ENCODE measurements at places on chromosomes 3 and 15.
A peak's percentile ranks its signal among the peaks of the same experiment; 100 is the strongest.

- DNase-seq = no peak
Observed at GRCh38 chr15:70062321-70062956, 35.3 kb downstream of the TLE3 start.

DNA sequence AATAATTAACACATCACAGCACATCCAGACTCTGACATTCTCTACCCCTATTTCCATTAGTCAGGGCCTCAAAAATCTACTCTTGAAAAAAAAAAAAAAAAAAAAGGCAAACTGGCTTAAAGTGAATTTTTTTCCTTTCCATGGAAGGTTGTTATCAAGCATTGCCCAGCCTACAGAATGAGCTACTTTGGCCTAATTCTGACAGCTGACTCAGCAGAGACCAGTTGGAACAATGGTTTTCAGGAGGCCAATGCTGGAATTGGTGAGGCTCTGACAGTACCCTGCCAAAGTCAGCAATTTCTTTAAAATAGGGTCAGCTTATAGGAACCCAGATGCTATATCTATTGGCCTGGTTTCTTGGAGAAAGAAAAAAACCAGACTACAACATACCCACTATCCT lies 454.7 kb downstream of the MAGI1 start:
- no peak for DNase-seq

DNA sequence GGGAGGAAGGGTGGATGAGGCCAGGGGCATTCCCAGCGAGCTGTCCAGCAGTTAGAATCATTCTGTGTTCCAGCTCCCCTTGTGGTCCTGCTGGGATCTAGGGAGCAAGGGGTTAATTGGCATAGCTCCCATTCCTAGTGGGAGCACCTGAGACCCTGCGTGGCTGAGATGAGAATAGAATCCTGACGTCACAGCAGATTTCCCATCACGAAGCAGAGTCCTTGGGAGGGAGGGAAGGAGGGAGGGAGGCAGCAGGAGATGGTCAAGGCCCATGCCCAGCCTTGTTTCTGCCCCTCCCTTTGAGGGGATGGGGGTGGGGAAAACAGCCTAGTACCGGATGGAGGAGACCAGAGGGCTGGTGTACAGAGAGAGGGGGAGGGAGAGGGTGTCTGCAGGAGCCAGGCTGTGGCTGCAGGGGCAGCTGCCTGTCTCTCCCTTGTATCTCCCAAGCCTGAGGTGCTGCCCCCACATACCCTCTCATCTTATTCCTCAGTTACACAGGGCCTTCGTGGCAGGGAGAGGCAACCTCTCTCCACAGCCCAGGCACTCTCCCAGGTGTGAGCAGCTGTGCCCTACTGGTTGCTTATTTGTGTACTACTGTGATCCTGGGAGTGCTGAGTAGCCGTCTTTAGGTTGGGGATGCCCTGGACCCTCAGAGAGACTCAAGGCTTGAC lies 5.4 kb downstream of the TYRO3 start:
- no peak for DNase-seq

GRCh38 chr3:12918231-12918630 lies 76.9 kb upstream of the RPL32 start:
- no peak for DNase-seq

- peak; percentile 66 for DNase-seq
Observed at GRCh38 chr15:66815318-66815717, 113.3 kb downstream of the SMAD6 start.

GRCh38 chr3:149832086-149832485 lies 19.1 kb downstream of the RNF13 start:
- no peak for DNase-seq

DNA sequence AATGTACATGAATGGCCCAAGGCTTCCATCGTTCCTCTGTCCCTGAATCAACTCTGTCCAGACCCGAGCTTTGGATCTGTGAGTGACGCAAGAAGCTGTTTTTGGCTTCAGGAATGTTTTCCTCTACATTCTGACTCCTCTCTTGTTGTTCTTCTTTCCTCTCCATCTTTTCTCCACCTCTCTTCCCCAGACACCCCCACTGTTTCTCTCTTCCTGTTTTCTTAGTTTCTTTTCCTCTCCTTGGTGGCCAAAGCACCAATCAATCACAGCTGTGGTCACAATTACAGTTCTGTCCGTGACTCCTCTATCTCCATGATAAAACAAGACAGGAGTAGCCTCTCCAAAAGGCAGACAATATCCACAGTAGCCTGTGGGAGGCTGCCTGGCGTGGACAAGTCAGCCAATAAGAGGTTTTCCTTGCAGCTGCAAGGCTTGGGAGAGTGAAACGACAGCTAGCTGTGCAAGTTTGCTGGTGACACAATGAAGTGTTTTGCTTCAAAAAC lies 4.9 kb upstream of the TMEM212 start:
- DNase-seq = peak; percentile 52

GRCh38 chr3:108823227-108823626 lies 641 bp downstream of the TRAT1 start:
- DNase-seq = no peak

DNA sequence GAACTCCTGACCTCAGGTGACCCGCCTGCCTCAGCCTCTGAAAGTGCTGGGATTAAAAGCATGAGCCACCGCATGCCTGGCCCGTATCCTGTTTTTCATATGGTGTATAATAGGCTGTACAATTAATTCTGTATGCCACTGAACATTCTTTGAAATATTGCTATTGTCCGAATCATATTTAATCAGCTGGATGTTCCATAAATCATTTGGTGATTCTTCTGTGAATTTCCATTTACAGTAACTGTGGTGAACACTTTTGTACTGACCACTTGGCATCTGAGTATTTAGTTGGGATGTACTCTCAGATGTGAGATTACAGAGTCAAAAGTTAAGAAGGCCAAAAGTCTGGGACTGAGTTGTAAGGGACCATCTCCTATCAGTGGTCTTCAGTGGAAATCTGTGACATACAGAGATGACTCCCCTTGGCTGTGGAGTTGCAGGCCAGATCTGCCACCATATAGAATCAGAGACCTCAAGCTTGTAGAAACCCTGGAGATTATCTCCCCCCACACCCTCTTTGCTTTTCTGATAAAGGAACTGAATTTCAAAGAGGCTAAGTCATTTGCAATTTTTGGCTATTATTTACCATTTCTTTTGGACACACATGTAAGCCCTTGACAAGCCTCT lies 25.7 kb upstream of the DYNC1LI1 start:
- DNase-seq = no peak

DNA sequence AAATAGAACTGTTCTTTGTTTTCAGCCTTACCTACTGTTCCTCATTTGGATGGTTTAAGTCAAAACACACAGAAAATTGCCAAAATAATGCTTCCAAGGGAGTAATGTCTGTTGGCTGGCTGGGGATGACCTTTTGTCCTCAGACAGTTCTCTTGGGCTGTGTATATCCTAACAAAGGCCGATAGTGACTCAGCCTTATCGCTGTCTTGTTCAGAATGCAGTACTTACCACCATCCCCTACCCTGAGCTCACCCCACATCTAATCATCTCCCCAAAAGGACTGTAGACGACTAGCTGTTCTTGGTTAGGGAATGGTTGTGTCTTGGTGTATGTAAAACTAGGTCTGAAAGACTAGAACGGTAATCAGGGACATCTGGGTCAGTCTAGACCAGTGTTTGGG lies 35.0 kb downstream of the RAB11A start:
- DNase-seq = no peak

GRCh38 chr3:135788146-135788545 lies 177.4 kb upstream of the PPP2R3A start:
- no peak for DNase-seq

DNA sequence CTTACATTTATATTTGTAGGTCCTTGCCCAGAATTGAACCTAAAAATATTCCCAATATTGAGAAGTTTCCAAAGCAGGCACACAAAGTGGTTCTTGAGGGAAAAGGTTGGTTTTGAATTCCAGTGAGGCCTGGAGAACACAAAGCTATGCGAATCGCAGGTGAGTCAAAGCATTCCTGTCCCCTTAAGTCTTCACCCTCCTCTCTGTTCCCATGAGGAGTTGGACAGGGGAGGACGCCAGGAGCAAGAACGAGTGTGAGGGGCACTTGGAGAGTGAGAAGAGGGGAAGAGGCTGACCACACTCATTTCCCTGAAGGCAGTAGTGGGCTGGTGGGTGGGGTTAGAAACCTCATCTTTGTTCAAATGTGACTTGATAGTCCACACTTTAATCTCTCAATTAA lies 185.8 kb upstream of the EOMES start:
- no peak for DNase-seq

GRCh38 chr3:194103983-194104751 lies 31.8 kb upstream of the HES1 start:
- DNase-seq = no peak

GRCh38 chr3:102141096-102141927 lies 292.0 kb downstream of the NFKBIZ start:
- DNase-seq = no peak

DNA sequence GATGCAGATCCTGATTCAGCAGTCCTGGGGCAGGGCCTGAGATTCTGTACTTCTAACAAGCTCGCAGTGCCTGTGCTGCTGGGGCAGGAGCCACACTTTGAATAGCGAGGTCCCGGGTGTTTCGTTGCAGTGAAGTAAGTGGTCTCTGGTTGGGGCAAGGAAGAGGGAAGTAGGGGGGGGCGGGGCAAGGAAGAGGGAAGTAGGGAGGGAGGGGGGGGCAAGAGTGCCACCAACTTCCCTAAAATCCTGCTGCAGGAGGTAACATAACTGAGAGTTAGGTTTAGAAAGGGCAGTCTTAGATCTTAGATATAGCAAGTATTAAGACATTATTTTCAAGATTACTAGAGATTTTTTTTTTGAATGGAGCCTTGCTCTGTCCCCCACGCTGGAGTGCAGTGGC lies 35.5 kb downstream of the CRTAP start:
- no peak for DNase-seq

GRCh38 chr3:148999806-149000205 lies 8.5 kb downstream of the GYG1 start:
- peak; percentile 31 for DNase-seq

DNA sequence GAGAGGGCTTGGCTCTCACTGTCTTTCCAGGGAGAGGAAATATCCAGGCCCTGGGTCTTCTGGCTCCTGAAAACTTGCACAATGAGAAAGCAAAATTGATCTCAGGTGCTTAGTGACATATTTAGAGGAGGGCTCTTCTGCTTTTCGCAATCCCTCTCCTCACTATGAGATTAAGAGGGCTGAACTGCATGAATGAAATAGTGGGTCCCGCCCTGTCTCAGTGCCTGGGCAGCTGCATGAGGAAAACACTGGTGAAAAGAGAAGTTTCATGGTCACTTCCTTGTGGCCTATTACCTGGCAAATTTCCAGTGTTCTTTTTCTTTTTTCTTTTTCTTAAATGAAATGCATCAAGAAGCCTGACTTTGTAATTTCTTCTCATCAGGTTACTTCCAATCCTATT lies 73.5 kb downstream of the TRAK1 start:
- no peak for DNase-seq

DNA sequence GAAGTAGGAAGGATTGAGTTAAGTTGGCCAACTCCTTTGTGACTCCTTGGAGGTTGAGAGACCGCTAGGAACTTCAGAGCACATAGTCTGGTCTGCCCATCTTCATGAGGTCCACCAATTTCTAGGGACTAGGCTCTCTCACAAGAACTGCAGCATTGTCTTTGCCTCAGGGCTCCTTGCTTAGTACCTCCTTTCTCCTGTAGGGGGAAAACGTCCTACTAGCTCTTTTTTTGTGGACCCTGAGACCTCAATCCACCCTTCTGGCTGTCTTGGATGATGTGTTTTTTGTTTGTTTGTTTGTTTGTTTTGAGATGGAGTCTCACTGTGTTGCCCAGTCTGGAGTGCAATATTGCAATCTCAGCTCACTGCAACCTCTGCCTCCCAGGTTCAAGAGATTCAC lies 21.6 kb downstream of the REC114 start:
- DNase-seq = no peak

DNA sequence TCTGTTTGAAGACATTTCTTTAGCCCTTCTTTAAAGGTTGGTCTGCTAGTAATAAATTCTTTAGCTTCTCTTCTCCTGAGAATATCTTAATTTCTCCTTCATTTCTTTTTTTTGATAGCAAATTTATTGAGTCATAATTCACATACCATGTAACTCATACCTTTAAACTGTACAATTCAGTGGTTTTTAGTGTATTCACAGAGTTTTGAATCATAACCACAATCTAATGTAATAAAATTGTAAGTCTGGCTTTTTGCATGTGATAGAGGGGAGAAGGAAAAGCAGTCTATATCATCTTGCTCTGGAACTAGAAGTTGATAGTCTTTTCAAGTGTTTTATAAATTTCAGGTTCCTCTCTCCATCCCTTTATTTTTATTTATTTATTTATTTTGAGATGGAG lies 81.3 kb downstream of the APBA2 start:
- no peak for DNase-seq

DNA sequence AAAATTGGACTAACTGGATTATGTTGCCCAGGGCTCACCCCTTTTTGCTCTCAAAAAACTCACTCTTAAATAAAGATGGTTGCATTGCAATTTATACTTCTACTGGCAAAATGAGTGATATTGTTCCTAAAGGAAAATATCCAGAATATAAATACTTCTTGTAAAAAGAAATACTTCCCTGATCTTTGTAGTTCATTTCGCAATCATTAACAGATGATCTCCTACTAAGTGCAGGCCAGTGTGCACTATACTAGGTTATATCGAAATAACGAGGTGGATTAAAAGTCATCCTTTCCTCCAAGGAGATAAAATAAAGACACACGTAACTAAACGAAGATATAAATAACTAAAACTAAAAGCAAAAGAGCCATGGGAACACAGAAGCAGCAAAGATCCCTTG lies 63.0 kb downstream of the MEX3B start:
- DNase-seq = no peak

All from hepatic stellate cell (primary cell).